ENCODE measurements at places on chromosomes 4 and X. TPM values are rescaled to one million over a fixed set of nuclear protein-coding genes. Genes with fewer than 3 reads are reported as not detected.

- H3K36me3 ChIP-seq, result no peaks in the 10 kb centered on the region
- peak overlapping the region; percentile 83 for H3K27ac ChIP-seq
- peaks cover 21% of the 10 kb centered on the region for H3K4me1 ChIP-seq
- H3K4me3 ChIP-seq, result peak overlapping the region; percentile 67
Observed at GRCh38 chr4:4492161-4492847, 49.5 kb downstream of the STX18 start.

Gene BST1
- total RNA-seq, result 0.49 TPM

DNA sequence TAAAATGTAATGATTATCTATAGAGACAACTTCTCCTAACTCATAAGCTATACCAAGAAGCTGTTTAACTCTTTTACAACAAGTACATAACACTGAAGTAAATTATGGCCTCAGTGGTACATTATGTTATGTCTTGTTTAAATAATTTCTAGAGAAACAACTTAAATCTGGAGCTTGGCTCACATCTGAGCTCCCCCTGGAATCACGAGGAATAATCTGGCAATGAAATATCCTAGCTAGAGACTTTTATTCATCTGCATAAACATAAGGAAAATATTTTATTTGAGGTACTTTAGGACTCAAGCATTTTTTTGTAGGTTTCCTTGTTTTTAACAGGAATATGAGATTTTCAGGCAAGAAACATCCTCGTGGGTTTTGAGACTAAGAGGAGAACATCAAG is 354.7 kb upstream of the SLC7A11 start:
- no peaks in the 10 kb centered on the region for H3K27me3 ChIP-seq
- no peak overlapping the region for H3K4me3 ChIP-seq
- no peaks in the 10 kb centered on the region for H3K4me1 ChIP-seq
- DNase-seq, result no peak

GRCh38 chr4:58522765-58523382 is 1412.7 kb upstream of the IGFBP7 start:
- H3K4me1 ChIP-seq, result no peaks in the 10 kb centered on the region
- H3K4me3 ChIP-seq, result no peak overlapping the region
- no peaks in the 10 kb centered on the region for H3K27me3 ChIP-seq
- H3K36me3 ChIP-seq, result no peaks in the 10 kb centered on the region
- H3K27ac ChIP-seq, result no peak overlapping the region

DNA sequence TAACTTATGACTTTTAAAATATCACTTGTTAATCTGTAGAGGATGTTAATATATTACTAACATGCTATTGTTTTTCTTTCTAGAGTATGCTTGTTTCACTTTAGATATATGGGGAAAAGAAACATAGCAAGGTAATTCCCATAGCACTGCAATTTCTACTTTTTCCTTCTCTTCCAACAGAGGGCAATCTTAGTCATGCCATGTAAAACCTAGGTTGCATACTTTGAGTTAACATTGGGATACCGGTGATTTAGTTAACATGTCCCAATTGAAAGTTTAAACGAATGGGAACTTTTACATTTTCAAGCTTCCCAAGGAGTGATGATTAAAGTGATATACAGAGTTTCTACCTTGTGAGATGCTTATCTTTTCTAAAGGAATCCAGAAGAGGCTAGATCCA is 89.4 kb upstream of the IL13RA1 start:
- H3K27me3 ChIP-seq, result no peaks in the 10 kb centered on the region
- no peak overlapping the region for H3K4me3 ChIP-seq
- no peak for DNase-seq
- H3K27ac ChIP-seq, result no peak overlapping the region
- peaks cover 10% of the 10 kb centered on the region for H3K4me1 ChIP-seq

Gene SATL1
- not detected for total RNA-seq

Gene SLC30A9
- 33.4 TPM for total RNA-seq

Gene SCD5
- total RNA-seq, result not detected

DNA sequence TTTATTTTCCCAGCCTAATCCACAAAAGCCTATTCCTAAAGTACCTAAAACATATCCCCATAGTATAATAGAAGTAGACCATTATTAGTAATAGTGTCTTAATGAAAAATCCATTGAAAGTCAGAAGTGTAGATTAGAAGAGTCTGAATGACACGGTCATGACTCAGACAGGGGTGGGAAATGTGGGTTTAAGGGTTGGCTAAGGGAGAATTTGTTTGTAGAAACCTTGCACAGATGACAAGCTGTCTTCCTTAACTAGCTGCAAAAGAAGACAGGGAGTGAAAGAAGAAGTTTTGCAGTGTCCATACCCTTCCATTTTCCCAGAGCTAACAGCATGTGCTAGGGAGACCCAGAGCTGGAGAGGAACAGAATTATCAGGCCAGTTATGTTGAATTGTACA is 242.7 kb upstream of the ETNPPL start:
- no peaks in the 10 kb centered on the region for H3K36me3 ChIP-seq
- no peak for DNase-seq

Gene CT45A5
- not detected for total RNA-seq

- no peak overlapping the region for H3K4me3 ChIP-seq
- no peak overlapping the region for H3K27ac ChIP-seq
- no peaks in the 10 kb centered on the region for H3K4me1 ChIP-seq
- H3K27me3 ChIP-seq, result no peaks in the 10 kb centered on the region
- no peaks in the 10 kb centered on the region for H3K36me3 ChIP-seq
Observed at GRCh38 chrX:118047446-118048186, 69.0 kb downstream of the KLHL13 start.

Data from activated B cell treated with CpG ODN at 0.5 μM for 24 hours (primary cell).